Stimulated activated CD8-positive, alpha-beta memory T cell treated with anti-CD3 and anti-CD28 coated beads, Interleukin-7, amount 100 ng/mL, for 1 hour (primary cell): ENCODE measurements at places on chromosomes 1 and 21.

GRCh38 chr1:226980122-226980560, 40.0 kb downstream of the COQ8A start:
- no peak for DNase-seq

DNA sequence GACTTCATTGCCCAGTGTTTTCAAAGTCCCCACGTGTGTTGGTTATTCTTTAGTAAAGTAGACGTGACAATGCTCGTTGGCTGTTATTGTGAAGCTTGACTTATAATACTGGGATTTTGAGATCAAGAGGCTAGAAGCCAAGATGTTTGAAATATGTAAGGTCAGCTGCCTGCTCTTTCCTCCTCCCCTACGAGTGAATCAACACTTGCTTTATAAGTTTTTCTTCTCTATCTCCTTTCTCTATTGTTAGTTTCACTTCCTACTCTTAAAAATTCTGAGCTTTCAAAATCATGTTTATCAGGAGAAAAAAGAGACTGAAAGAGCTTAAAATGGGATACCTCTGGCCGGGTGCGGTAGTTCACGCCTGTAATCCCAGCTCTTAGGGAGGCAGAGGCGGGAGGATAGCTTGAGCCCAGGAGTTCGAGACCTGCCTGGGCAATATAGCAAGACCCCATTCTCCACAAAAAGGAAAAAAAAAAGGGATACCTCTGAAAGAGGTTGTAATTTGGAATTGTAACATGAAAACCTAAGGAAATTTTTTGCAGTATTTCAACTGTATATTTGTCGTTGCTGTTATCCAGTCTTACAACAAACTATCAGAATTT, 72.0 kb downstream of the EPB41 start:
- no peak for DNase-seq

DNA sequence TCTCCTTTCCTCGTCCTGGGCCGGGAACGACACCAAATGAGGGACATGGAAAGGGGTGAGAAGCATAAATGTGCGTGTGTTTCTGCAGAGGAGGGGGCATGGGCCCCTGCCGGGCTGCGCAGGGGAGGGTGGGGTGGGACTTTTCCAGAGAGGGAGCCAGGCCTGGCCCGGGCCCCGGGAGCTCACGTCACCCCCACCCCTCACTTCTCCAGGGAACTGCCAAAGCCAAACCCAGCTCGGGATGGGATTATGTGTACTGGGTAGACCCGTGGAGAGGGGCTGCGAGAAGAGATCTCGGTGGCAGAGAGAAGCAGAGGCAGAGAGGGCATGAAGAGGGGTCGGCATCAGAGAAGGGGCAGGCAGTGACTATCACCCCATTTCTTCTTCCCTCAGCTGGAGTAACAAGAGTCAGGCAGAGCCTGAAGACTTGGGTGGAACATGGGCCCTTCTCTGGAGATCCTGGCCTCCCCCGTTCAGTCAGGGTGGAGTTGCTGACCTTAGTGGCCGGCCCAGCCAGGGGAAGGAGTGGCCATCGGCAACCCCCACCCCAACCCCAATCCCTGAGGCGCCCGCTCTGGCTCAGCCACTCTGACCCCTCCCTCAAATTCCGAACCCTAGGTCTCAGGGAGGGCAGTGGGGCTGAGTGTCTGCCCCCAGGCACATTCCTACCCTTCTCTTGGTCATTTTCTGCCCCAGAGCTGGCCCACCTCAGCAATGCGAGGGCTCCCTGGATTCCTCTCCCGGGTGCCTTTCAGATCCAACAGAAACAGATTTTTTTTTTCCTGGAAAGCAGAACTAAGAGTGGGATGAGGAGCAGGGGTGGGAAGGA, 1.2 kb downstream of the ADAMTSL4 start:
- DNase-seq, result no peak

DNA sequence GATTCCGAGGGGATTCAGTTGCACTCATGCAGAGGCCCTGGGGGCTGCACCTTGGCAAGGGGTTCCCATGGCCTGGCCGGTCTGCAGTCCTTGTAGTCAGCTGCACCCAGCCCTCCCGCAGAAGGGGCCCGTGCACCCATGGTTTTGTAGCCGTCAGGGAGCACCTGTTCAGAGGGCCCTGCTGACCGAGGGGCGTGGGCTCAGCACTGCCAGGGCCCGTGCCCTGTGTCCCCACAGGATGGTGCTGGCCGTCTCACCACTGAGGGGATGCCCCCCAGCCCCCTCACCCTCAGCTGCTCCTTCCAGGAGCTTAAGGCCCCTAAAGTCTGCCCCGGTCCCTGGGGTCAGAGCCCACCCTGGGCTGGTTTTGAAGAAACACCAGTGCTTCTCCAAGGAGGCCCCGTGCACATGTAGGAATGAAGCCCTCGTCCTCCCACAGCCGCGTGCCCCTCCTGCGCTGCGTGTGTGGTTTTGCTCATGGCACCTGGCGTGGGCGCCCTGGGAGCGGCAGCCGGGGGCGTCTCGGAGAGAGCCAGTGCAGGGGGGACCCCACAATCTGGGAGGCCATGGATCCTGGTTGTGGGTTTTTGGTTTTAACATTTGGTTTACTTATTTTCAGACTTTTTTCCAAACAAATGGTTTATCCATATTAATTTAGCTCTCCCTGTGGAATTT, 40.1 kb downstream of the PRKCZ start:
- DNase-seq, result no peak

- no peak for DNase-seq
Observed at GRCh38 chr1:110393691-110394492, 3.1 kb upstream of the SLC16A4 start.

GRCh38 chr1:7331926-7332535, 439.1 kb upstream of the VAMP3 start:
- DNase-seq, result no peak

DNA sequence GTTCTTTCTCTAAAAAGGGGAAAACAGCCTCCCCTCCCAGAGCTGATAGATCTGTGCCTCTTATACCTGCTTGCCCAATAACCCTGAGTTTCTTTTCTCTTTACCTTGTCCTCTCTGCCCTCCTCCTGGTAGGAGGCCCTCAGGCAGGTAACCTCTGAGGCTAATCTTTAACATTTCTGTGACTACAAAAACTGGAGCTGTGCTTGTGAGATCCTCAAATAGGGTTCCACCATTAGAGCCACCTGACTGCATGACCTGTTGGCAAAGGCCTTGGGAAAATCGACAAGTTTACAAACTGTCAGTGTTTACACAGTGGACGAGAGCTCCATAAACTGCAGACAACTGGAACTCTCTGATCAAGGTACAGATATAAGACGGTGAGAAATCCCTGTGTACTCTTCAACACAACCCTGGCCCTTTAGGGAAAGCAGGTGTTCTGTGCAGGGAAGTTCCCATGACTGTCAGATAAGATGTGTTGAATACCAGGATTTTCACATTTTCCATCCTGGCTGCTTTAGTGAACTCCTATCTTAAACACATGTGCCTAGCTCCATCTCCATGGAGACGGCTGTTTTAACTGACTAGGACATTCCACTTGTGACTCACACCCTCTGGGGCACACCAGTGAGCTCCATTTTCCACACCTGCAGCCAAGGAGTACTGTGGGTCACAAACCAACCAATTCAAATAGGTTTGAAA, 38.3 kb downstream of the ECE1 start:
- DNase-seq, result no peak

GRCh38 chr1:201251411-201251810, 31.9 kb upstream of the PKP1 start:
- no peak for DNase-seq

DNA sequence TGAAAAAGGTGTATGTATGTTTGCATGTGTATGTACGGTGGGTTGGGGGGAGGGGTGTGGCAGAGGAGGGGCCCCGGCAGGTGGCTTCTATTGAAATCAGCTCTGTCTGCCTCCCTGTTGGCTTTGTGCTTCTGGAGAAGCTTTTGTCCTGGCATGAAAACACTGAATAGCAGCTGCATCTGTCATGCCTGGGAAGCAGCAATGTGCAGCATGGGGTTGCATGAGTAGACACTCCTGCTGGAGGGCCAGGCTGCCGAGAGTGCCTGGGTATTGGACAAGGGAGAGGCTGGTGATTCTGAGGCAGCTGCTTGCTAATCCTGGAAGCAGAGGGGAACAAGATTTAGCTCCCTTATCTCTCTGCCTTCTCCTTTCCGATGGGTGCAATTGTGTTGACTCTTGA, 20.5 kb downstream of the MAPKAPK2 start:
- DNase-seq, result no peak
